Renal pelvis (tissue), 12 donors: ENCODE measurements at places on chromosomes 5 and 9. TPM values are rescaled to one million over a fixed set of nuclear protein-coding genes. Genes with fewer than 3 reads are reported as not detected.

Gene KIF4B
- polyA plus RNA-seq: 0.29 TPM

Gene MARCHF11
- 3.6 TPM for polyA plus RNA-seq

Gene SCGB3A2
- polyA plus RNA-seq: 0.48 TPM

Gene CDH18
- 1.5 TPM for polyA plus RNA-seq

Gene SOX30
- polyA plus RNA-seq: 0.58 TPM

Gene IFNB1
- polyA plus RNA-seq: not detected

Gene GFI1B
- polyA plus RNA-seq: 0.71 TPM

Gene CDC25C
- 9.0 TPM for polyA plus RNA-seq

Gene AGPAT2
- 51.5 TPM for polyA plus RNA-seq

Gene ANXA1
- 32.1 TPM for polyA plus RNA-seq

Gene IGFBPL1
- 1.7 TPM for polyA plus RNA-seq

Gene IL9
- not detected for polyA plus RNA-seq
